ENCODE measurements at places on chromosomes 16 and 17.

GRCh38 chr17:48148854-48149786 is 41.6 kb downstream of the SNX11 start:
- DNase-seq, result no peak

- DNase-seq, result no peak
Observed at GRCh38 chr16:60363566-60363965, 1629.5 kb upstream of the GOT2 start.

GRCh38 chr16:14438256-14438655 is 191.8 kb downstream of the PARN start:
- DNase-seq, result no peak

DNA sequence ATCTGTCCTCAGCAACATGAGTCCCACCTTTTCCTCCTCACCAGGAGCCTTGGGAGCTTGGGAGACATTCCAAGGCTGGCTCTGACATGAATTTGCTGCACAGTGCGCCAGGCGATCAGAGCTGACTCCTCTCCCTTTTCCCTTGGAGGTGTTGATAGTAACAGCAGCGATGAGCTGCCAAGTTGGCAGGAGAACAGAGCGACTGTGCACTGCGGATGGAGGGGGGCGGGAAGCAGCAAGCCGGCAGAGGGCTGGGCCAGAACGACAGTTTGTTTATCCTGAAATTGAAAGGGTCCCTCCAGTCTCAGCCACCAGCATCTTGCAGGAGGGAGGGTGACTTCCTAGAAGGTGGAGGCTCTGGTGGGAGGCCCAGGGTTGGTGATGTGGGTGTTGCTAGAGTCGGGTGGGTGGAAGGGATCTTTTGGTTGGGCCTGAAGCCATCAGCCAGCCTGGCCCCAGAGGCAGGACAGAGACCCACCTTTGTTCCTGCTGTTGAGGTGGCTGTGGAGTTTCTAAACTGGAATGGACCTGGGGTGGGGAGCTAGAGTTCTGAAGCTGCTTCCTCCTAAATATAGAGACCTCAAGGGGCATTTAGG is 22.5 kb upstream of the DYNLL2 start:
- no peak for DNase-seq

DNA sequence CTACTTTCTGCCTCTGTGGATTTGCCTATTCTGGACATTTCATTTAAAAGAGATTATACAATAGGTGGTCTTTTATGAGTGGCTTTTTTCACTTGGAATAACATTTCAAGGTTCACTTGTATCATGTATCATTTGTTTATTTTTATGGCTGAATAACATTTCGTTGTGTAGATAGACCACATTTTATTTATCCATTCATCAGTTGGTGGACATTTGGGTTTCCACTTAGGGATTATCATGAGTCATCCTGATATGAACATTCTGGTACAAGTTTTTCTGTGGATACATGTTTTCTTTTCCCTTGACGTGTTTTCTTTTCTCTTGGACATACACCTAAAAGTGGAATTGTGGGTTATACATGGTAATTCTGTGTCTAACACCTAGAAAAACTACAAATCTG is 25.3 kb downstream of the PRSS54 start:
- DNase-seq, result no peak

DNA sequence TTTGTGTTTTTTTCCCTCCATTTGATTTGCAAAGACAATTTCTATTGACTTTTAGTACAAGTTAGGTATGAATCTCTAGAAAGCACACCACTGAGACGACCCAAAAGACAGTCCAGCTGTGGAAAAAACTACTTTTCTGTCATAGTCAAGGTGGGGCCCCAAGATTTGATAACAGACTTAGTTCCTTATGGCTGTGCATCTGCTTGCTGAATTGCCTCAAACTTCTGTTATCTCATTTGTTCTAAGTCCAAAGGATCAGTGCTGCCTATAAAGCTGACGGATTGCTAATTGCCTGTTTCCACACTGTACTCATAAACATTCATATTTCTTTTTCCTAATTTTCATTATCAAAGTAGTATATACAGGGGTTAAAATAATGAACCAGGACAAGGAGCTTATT is 180.8 kb downstream of the SPECC1 start:
- DNase-seq, result no peak

DNA sequence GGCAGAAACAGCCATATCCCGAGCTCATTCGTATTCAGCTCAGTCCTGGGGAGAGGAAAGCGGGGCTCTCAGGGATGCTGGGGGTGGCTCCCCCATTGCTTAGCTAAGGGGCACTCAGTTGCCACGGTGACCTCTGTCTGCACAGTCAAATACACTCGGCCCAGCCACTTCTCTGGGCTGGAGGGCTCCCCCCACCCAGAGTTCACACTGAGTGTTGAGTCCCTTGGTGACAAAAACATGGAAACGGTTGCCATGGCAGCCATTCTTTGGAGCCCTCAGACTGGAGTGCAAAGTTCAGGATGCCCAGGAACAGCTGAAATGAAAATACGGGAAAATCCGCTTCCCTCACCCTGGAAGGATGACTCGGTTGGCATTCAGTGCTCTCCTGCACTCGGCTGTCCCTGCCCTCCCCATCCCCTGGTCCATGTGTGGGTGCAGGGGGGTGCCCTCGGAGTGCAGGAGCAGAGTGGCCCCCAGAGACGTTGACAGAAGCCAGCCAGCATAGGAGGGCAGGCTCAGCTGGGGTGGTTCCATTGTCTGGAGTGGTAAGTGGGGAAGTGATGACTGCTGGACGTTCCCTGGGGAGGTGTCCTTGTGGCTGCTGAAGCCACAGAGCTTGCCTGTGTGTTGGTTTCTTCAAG is 216.5 kb downstream of the NTN1 start:
- no peak for DNase-seq

DNA sequence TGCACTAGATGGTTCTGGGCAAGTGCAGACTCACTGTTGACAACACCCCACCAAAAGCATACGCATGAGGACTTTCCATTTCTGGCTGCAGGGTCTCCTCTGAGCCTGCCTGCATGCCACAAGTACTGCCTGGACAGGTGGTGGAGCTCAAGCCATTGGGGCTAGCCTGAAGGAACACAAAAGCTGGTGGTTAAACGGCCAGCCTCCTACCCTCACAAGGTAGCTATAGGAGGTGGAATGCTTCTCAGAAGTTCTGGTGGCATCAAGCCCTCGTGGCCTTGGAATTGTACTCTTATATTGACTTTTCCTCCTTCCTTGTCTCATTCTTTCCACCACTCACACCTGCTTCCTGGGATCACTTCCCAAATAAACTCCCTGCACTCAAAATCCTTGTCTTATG is 56.6 kb upstream of the BCAR1 start:
- no peak for DNase-seq
